ENCODE measurements at places on chromosomes 6 and 20. TPM values are rescaled to one million over a fixed set of nuclear protein-coding genes. Genes with fewer than 3 reads are reported as not detected.
A peak's percentile ranks its signal among the peaks of the same experiment; 100 is the strongest.

- no peak for DNase-seq
These were observed 139.9 kb downstream of the KCNQ5 start for GRCh38 chr6:72761761-72762160.

Gene FUT9
- 0.02 TPM for polyA plus RNA-seq

DNA sequence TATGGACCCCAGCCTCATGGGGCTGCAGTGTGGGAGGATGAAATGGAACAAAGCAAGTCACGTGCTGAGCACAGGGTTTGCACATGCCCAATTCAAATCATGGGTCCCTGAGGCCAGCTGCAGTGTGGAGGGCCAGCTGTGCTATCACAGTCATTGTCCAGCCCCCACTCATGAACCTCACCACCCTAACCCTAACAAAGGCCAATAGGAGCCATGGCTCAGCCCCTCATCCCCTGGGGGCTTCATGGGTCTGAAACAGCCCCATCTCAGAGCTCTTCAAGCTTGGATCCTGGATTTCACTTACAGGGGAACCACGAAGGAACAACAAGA lies 125.6 kb upstream of the MAFB start:
- DNase-seq = no peak

DNA sequence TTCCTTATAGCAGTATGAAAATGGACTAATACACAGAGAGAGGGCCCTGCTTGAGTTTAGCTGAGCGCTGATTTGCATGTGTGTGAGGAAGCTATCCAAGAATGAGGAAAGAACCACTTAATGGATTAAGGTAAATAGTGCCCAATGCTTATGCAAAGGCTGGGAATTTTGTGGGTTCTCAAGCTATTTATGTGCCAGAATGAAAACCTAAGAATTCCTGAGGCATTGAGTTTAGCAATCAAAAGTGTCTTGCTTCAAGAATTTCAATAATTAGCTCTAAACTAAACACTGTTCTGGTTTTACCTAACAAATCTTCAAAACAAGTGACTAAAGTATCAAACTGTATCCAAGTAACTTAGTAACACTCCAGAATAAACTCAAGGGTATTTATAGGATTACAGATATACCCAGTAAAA lies 7.0 kb upstream of the OR14J1 start:
- no peak for DNase-seq

GRCh38 chr6:158767709-158768108 lies 51.5 kb downstream of the EZR start:
- DNase-seq = no peak

DNA sequence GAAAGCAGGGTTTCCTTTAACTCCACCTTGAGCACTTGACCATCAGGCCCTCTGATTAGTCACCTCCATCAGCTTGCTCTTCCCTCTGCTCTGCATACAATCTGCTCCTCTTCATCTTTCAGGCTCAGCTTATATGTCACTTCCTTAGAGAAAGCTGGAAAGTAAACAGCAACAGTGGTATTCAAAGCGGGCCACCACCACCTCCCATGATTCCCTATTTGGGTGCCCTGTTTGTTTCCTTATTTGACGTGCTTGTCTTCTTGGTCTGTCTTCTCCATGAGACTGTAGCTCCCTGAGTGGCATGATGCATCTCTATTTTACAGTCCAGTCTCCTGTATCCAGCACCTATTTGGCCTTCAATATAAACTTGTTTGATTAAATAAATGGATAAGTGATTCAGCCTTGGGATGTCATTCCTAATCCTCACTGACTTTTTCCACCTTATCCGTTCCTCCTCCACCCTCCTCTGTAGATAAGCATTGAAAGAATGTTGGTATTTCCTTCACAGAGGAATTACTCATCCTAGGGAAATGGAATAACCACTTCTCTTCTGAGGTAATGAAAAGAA lies 102.8 kb upstream of the SGK1 start:
- DNase-seq = no peak

GRCh38 chr20:64101731-64102621 lies 5.4 kb downstream of the NPBWR2 start:
- no peak for DNase-seq

- DNase-seq = no peak
These were observed 9.3 kb upstream of the RPS6KA2 start for GRCh38 chr6:166636191-166636933.

GRCh38 chr20:60477958-60478357 lies 519.7 kb downstream of the CDH26 start:
- no peak for DNase-seq

Gene TFAP2C
- 2.1 TPM for polyA plus RNA-seq

DNA sequence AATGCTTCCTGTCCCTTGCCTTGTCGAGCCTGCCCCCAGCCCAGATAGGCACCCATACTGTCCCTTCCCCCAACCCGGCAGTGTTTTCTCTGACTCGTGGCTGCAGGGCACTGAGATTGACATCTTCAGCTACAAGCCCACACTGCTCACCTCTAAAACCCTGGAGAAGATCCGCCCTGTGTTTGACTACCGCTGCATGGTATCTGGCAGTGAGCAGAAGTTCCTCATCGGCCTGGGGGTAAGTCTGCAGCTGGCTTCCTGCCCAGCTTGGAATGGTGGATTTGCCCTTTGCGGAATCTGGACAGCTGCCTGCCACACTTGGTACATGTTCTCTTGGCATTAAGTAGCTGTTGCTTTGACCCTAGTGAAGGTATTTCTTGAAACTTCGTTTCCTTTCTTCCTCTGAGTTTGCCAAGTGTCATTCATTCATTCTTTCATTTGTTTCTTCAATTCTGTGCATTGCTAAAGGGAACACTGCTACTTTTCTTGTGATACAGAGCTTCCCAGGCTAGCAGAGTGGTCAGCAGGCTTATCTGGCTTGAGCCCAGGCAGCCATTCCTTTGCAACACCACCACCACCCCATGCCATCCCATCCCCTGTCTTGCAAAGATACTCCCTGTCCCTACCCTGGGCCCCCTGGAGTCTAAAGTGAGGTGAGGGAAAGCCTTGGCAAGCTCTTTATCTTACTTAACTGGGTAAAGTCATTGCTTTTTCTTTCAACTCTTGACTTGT lies 26.2 kb downstream of the CCDC167 start:
- no peak for DNase-seq

GRCh38 chr6:163338671-163339405 lies 75.7 kb upstream of the QKI start:
- no peak for DNase-seq

GRCh38 chr6:169062272-169062671 lies 191.4 kb downstream of the THBS2 start:
- no peak for DNase-seq

- DNase-seq = peak; percentile 64
These were observed at the start of gene BLTP3A for GRCh38 chr6:34791701-34792604. BLTP3A (plus strand) TSS chr6:34792083; CDS start chr6:34792251, 168 bp downstream.

DNA sequence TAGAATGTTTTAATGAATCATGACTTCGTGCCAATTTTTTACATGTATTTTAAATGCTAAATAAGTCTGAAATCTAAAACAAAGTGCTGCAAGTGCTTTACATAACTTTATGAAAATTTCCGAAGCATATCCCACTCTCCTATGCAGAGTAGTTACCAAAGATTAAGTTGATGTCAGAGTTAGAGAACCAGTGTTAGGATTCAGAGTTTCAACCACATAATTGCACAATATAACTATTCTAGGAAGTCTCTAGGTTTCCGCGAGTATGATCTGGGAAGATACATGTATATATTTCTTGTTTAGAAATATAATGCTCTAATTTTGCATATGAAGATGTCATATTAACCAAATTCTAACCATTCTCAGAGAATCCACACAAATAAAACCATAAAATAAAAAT lies 74.8 kb downstream of the ASCC3 start:
- no peak for DNase-seq

DNA sequence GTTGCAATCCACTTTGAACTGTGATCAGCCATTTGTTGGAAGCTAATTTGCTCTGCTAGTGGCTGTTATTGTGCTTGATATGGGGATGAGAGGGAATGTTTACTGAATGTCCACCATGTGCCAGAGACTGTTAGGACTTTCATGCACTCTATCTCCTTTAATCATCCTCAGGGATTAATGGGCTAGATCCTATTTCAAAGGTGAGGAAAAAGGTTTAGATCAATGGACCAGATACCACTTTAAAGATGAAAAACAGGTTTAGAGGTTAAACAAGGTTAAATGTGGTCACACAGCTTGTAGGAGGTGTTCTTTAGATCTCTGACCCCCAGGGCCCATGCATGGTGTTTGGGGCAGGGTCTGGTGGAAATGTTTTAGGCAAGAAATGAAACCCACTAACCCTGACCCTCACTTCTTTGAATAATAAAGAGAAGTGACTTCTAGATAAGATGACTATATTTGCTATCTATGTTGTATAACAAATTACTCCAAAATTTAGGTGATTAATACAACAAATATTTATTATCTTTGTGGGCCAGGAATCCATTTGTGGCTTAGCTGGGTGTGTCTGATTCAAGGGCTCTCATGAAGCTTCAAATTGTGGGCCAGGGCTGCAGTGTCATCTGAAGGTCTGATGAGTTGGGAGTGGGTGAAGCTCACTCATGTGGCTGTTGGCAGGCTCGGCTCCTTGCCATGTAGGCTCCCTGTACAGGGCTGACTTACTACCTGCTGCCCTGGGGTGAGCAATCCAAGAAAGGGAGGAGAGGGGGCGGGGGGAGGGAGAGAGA lies 127.8 kb upstream of the FOXA2 start:
- DNase-seq = no peak

DNA sequence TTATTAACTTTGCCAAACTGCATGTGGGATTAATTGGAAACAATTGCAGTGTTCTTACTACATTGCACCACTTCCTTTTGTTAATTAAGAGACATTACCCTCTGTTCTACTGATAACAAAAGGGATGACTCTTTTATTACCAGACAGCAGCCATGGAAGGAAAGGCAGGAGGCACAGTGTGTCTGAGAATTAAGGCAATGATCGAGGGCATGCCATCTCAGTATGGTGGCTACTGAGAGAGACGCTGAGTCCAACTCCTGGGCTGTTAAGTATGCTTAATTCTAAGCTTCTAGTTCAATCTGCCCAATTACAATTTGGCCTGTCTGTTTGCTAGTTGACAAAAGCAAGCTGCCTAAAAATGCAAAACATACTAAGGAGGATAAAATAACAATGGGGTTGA lies 227.4 kb downstream of the PHACTR1 start:
- no peak for DNase-seq

Gene LRFN2
- 0.11 TPM for polyA plus RNA-seq

Gene PRKN
- polyA plus RNA-seq = 0.48 TPM

DNA sequence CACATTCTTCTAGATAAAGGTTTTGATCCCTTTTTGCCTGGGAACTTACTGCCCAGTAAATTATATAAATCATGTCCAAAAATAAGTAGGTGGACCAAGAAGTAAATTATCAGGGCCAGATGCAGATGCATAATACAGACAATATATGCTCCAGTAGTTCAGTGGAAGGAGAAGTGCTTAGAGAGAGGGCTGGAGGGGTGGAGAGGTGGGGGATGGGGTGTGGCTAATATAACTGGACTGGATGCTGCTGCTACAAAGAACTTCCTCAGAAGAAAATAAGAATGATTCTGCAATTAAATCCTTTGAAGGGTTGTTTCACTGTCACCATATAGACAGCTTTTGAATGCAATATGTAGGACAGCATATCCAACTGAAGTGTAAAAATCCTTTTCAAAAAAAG lies 14.8 kb upstream of the TFAP2D start:
- DNase-seq = no peak

DNA sequence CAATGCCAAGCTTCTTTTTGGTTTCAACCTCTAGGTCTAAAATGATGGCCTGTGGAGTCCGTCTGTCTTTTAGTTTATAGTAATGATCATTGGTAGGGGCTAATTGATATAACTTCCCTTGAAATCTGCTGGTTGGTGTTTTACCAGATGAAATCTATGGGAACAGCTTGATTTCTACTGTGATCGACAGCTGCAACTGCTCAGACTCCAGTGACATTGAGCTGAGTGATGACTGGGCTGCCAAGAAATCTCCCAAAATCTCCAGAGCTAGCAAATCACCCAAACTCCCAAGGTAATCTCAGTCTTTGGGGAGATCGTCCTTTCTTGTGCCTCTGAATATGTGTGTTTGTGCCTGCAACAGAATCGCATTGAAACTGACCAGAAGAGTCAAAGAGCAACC lies 70.5 kb upstream of the TMEM181 start:
- DNase-seq = no peak

- no peak for DNase-seq
These were observed 44.3 kb upstream of the PTGIS start for GRCh38 chr20:49612127-49612738.

DNA sequence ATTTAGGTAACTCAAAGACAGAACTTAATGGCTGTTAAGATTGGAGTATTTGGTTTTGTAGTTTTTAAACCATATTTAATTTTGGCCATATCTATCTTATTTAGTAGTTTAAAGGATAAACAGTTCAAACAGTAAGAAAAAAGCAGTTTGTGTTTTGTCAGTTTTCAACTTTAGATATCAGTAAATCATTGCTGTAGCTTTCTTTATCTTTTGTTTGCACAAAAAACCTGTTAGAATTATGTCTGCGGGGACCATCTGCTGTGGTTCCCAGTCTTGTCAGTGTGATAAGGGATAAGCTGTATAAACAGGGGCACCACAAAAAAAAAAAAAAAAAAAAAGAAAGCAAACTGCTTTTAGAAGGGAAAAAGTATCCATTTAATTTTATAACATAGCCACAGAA lies 40.9 kb downstream of the CDKAL1 start:
- DNase-seq = no peak

Gene CNBD2
- polyA plus RNA-seq = 28.6 TPM

- no peak for DNase-seq
These were observed 93.9 kb upstream of the HS3ST5 start for GRCh38 chr6:114436691-114437090.

GRCh38 chr20:38434770-38435554 lies at the start of gene SNHG17:
SNHG17 (minus strand) TSS chr20:38435328.
- DNase-seq = peak; percentile 80

DNA sequence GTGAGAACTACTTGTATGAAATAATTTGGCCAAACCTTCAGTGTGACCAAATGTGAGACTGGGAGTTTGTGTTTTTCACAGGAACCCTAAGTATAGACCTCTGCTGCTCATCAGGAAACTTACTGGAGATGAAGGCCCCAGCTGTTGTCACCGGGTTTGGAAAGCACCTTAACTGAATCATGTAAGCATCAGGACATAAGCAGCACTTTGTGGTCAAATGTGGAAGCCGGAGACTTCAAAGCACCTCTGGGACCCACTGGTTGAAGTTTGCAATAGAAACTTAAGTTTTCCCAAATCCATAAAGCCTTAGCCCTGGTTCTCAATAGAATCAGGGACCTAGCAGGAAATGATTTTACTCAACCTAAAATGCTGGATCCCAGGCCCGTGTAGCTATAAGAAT lies 14.3 kb downstream of the TTPAL start:
- DNase-seq = no peak

DNA sequence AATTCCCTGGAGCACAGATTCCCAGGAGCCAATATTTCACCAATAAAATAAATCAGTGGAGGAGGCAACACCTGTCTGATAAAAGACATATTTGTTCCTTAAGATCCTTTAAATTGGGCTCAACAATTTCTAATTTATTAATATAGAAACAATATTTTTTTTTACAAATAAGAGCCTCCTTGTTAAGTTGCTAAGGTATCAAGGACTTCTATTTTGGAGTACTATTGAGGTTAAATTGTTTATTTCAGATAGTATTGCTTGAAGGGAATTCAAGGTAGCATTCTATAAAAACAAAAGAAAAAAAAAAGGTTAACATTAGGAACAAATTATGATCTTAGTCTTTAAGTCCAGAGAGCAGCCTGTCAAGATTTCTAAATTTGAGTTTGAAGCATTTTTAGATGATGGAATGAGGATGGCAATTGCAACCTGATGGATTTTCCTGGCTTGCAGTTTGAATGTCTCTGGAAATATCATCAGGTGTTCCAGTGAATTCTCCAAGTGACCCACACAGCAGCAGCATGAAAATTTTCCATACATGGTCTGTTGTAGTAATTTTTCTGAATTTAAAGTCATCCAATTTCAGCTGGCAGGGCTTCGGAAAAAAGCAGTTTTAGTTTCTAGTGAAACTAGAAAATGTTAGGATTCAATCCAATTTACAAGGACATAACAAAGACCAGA lies 19.3 kb upstream of the NCR2 start:
- DNase-seq = no peak

Measured in thymus (tissue), 14 donors.